ENCODE measurements at places on chromosomes 5 and 9.

- DNase-seq: no peak
These were observed 207.6 kb downstream of the HSPA4 start for GRCh38 chr5:133259199-133259997.

DNA sequence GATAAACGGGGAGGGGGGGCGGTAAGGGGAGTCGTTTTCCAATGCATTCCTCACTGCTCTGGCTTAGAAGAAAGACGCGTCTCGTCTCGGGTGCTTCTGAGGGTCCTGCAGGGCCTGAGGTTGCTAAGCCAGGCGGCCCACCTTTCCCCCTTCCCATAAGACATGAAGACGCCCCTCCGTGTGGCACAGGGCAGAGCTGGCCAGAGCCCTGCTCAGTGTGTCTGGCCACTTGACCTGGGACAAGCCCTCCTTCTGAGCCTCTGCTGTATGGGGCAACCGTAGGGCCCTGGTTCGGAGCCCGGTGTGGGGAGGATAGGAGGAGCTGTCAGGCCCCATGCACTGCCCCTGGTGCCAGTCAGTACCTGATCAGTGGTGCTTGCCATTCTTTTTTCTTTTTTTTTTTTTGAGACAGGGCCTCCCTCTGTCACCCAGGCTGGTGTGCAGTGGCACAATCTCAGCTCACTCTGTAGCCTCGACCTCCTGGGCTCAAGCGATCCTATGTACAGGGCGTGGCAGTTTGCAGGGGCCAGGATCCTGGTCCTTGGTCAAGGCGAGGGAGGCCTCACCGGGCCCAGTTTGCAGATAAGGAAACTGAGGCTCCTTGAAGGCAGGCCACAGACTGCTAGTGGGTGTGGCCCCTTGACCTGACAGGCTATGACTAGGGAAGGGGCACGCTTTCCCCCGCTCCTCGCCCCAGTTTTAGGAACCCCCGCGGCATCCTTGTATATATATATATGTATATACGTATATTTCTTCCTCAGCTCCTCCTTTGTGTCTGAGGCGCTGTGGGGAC is 172.3 kb upstream of the IER5L start:
- no peak for DNase-seq

DNA sequence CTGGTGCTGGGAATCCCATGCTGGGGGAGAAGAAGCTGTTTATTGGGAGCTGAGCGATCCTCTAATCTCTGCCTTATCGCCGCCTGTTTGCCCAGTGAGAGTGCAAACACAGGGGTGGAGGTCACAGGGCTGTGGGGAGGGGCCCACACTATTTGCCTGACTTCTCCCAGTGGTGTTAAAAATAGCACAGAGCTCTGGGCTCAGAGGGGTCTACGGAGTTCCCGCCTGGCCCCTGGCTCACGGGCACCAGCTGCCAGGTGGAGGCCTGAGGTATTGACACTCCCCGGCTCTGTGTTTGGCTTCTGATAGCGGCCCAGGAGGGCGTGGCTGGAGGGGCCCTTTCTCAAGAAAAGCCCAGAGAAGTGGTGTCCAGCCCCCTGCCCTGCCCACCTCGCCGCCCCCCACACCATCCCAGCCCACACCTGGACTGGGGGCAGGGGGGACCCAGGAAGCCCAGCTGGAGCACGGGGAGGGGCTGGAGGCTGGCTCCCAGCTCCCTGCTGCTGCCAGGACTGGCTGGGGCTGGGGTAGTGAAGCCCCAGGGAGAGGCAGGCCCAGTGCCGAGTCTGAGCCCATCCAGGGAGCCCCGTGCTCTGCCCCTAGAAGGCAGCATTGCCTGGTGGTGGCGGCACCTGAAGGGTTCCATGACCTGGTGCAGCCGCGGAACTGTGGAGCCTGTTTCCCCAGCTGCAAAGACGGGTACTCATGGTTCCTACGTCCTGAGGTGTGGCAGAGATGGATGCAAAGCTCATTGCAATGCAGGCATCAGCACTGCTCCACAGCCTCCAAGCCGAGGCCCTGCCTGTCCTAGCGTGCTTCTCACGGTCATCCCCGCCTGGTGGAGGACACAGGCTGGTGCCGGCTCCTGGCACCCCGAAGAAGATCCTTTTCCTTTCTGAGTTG is 35.7 kb upstream of the EGFL7 start:
- DNase-seq: peak; percentile 98

DNA sequence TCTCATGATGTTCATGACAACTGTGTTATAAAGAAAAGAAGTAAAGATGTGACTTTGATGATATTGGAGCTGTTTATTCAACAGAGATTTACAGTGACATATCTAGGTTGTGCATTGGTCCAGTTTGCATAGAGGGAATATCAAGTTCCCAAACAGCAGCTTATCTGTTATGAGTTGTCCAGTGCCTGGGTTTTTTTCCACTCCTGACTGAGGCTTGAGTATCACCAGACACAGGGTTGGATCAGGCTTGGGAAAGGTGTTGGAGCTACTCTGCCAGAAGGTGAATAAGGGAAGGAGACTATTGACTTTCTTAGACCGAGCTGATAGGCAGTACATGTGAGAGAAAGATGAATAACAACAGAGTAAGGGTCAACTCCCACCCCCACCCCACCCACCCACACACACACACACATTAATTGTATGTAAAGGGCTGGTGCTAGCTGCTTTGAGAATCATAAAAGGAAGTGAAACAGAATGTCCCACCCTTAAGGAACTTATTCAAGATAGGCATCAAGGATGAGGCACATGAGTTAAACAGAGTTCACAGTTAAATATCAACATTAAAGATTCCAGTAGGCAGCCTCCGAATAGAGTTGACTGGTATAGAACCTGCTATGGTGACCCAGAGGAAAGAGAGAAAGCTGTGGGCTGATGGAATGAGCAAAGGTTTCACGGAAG is 33.0 kb upstream of the RASGRF2 start:
- no peak for DNase-seq

GRCh38 chr5:80659106-80659505 is 4.3 kb upstream of the DHFR start:
- DNase-seq: no peak

DNA sequence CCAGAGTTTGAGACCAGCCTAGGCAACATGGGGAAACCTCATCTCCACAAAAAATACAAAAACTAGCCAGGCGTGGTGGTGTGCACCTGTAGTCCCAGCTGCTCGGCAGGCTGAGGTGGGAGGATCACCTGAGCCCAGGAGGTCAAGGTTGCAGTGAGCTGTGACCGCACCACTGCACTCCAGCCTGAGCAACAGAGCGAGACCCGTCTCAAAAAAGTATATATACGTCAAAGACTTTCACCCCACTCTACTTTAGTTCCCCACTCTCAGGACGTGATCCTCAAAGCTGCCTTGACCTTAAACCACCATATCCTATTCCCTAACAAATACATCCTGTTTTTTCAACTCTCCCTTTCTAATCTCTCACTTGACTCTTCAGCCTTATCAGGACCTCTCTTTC is 41.0 kb downstream of the PCDHGC5 start:
- DNase-seq: no peak

GRCh38 chr5:13994621-13995253 is 50.2 kb upstream of the DNAH5 start:
- no peak for DNase-seq

GRCh38 chr5:105397749-105398148 is 1835.2 kb upstream of the NUDT12 start:
- no peak for DNase-seq

- no peak for DNase-seq
These were observed 140.6 kb upstream of the MOCS2 start for GRCh38 chr5:53250201-53250550.

DNA sequence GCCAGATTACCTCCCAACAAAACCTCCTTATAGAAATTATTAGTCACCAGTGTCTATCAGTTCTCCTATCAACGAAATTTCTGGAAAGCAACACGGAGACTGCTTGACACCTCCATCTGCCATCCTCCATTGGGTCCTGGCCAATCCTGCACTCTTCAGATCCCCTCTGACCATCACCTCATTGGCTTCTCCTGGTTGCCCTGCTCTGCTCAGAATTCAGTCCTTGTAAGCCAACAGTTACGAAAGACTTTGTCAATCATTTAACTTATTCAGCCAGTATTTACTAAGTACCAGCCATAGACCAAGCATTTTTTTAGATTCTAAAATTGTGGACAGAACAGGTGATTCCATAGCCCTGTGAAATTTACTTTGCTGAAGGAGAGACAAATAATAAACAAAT is 228.5 kb downstream of the MARCHF11 start:
- DNase-seq: no peak

GRCh38 chr5:79503794-79504495 is 10.0 kb downstream of the HOMER1 start:
- no peak for DNase-seq

DNA sequence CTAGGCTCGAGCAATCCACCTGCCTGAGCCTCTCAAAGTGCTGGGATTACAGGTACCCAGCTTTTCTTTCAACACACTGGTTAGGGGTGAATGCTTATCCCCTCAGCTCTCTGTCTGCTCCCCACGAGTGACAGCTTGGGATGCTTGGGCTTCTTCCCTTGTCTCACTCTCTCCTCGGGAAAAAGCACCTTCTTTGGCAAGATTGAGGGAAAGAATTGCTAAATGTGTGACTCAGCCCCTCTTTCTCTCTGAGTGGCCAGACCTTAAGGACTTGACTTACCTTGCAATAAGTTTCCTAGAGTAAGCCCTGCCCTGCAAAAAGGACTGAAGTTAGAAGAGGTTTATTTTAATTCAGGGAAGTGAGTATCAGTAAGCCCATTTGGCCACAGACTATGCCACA is 68.1 kb upstream of the ERBIN start:
- DNase-seq: no peak

DNA sequence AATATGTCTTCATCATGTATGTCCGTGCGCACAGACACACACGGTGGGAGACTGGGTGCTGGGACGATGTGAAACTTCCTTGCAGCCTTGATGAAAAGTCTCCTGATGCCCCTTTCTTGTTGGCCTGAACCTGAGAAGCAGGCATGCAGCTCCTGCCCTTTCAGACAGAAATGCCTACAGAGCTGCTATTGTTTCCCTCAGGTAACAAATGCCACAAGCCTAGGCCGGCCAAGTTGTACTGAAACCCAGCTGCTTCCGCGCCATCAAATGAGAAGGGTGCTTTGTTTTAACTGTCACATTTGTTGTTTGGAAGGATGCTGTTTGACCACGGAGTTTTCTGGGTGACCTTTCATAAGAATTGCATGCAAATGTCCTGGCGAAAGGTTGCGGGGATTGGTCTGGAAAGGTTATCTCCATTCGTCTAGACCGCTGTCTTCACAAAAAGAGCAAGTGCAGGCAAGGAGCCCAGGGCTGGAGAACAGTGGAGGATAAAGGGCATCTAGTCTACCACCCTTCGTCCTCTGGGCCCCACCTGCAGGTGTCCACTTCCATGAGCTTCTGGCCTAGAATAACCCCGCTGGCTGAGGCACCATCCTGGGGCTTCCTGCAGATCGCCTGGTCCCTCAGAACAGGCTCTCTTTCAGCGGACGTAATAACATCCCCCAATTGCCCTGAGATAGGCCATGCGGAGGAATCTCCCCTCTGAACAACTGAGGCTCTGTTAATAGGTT is 197.2 kb downstream of the SEMA6A start:
- DNase-seq: no peak

- DNase-seq: no peak
These were observed 31.0 kb downstream of the TRIM32 start for GRCh38 chr9:116718111-116718510.

DNA sequence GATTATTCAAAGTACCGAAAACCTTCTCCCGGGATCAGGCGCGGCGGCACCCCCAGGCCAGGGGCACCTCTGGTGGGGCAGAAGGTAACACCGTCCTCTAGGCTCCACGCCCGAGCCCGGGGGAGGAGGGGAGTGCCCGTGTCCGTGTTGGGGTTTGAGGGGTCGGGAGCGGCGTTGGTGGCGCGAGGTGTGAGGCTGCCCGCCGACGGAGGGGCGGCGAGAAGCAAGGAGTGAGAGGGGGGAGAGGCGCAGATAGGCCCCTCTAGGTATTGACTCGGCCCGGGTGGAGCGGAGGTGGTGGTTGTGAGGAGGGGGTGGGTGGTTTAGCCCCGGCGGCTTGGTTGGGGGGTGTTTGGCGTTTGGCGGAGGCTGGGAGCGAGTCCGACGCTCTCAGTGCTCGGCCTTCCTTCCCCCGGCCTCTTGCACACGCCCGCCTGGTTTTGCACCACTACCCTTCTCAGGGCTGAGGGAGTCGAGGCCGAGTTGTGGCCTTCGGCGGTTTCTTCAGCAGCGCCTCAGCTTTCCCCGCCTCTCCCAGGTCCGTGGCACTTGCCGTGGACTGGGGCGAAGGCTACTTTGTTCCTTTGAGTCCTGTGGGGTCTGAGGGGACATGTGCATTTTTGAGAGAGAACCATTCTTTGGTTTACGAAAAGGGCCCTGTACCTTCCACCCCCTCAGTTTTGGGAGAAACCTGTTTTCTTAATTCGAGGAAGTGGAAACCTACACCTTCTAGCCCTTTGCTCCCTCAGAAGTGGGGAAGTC is 450 bp downstream of the GPBP1 start:
- no peak for DNase-seq

- DNase-seq: no peak
These were observed 81.9 kb downstream of the MAP1B start for GRCh38 chr5:72189146-72189545.

DNA sequence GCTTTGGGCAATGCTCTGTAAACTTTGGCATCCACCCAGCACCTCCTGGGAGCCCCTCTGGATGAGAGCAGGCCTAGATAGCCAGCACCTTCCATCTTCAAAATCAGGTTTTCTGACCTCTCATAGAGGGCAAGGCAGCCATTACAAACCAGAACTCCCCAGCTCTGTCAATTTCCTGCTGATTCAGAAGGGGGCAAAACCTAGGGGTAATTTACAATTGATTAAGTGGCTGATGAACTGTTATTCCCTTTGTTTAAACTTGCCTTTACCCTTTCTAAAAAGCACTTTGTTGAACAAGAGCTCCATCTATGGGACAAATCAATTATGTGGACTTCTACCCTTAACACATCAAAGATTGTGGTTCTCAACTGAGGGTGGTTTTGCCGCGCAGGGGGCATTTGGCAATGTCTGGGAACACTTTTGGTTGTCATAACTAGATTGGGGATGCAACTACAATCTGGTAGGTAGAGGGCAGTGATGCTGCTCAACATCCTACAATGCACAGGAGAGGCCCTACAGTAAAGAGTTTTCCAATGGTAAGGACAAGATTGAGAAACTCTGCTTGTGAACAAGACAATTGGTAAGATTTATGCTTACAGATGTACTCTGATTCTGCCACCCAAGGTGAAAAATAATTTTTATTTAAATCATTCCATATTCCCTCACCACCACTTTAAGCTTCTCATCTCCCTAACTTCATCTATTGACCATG is 184.1 kb downstream of the MARCHF11 start:
- no peak for DNase-seq

GRCh38 chr5:141926434-141926833 is 2.8 kb downstream of the DELE1 start:
- DNase-seq: no peak

- DNase-seq: no peak
These were observed 134.6 kb downstream of the TTLL11 start for GRCh38 chr9:121958530-121958929.

DNA sequence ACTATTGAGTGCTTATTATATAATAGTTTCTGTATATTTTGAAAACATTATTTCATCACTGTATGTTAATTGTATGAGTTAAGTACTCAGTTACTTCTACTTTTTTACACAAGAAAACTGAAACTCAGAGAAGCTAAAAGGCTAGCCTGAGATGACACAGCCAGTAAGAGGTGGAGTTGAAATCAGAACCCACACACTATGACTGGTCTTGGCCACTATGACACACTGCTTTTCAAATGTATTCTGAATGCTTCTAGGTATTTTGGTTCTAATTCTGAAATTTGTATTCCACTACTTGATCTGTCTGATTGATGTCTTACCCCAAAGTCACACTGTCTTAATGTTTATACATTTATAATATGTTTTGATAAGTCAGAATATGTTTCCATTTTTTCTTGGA is 181.8 kb downstream of the ZDHHC21 start:
- DNase-seq: no peak
